Natural killer cell treated with Interleukin-12 subunit alpha and Interleukin-12 subunit beta and Interleukin-15 and Interleukin-18, amount 100 ng/mL, for 72 hours (primary cell): ENCODE measurements at places on chromosomes 13 and 19. TPM values are rescaled to one million over a fixed set of nuclear protein-coding genes. Genes with fewer than 3 reads are reported as not detected.

Gene ZNF700
- total RNA-seq: 21.6 TPM

Gene CYP4F8
- total RNA-seq: not detected

Gene CEACAM8
- total RNA-seq: not detected

Gene ZNF382
- total RNA-seq: 3.9 TPM

DNA sequence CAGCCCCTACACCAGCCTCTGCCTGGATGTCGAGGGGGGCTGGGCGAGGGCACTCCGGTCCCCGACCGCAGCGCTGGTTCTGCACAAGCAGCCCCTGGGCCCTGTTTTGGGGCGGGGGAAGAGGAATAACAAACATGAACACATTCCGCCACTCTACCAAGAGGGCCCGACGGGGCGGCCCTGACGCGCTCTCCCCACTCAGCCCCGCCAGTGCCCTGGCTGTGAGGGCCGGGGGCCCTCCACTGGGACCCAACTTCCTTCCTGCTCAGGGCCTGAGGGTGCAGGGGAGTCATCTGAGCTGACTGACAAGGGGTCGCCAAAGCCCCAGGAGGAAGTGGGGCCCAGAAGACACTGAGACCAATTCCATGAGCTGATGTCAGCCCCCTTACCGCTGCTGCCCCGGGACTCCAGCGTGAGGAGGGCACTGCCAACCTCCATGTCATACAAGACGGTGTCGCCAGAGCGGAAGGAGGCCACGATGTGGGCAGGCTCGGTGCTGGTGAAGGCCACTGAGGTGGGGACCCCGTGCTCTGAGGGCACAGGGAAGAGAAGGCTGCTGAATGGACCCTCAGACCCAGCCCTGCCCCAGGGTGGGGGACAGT is 5.6 kb upstream of the PRKD2 start:
- H3K36me3 ChIP-seq: no peaks in the 10 kb centered on the region
- DNase-seq: peak; percentile 55
- peaks cover 30% of the 10 kb centered on the region for H3K4me1 ChIP-seq
- H3K27ac ChIP-seq: no peak overlapping the region

GRCh38 chr13:48775285-48775684 is 121.6 kb downstream of the CYSLTR2 start:
- no peak overlapping the region for H3K4me3 ChIP-seq
- DNase-seq: no peak
- peaks cover 31% of the 10 kb centered on the region for H3K27me3 ChIP-seq
- no peak overlapping the region for H3K27ac ChIP-seq

DNA sequence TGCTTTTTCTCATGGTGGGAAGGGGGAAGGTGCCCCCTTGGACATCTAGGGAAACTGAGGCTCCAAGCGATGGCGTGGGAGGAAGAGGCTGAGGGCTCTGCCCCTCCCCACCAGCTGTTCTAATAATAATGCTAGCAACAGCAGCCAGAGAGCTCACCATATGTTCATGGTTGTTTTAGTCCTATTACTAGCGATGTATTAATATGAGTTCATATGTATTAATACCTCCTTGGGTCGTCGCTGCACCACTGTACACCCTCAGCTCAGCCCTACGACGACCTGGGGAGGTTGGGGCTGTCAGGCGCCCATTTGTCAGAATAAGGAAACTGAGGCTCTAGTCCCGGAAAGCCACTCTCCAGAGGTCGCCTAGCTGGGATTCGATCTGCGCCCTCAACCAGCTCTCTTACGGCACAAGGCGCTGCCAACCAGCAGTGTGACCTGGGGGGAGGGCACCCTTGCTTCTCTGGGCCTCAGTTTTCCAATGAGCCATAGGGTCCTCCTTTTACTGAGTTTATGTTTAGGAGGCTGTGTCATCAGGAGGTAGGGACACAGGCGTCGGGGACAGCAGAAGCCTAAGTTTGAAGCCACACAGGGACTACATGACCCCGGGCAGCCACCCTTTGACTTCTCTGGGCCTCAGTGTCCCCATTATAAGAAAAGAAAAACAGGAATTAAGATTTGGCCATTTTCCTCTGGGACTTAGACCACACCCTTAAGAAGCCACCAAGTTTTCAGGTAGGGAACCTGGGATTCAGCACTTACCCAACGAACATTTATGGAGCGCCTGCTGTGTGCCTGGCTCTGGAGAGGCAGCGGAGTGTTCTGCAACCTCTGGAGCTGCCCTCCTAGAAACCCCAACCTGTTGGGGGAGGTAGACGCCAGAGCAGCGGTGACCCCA is 664 bp downstream of the MAST3 start:
- no peak for DNase-seq
- peaks cover 22% of the 10 kb centered on the region for H3K4me1 ChIP-seq
- H3K36me3 ChIP-seq: no peaks in the 10 kb centered on the region
- H3K27ac ChIP-seq: peak overlapping the region; percentile 26

DNA sequence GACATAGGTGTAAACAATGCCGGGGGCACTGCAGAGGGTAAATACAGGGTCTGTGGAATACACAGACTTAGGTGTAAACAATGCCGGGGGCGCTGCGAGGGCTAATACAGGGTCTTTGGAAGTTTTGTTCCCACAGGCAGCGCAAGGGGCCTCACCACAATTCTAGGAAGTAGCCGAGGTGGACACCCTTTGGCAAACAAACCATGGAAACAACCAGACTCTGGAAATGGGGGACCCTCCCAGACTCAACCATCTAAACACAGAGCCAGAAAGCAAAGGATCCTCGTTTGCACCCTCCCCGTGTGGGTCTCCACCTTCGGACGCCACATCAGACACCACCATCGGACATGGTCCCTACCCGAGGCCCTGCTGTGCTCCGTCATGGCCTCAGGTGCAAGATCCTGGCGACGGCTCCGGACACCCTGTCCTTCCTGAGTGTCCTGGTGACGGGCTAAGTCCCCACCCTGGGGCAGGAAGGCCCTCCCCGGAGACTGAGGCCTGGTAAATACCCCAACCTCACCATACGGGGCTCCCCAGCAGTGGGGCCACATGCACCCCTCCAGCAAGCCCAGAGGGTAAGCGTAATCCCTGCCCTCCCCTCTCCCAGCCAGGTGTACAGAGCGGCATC is 16.7 kb upstream of the PLPP2 start:
- no peaks in the 10 kb centered on the region for H3K4me1 ChIP-seq
- no peaks in the 10 kb centered on the region for H3K36me3 ChIP-seq
- H3K4me3 ChIP-seq: no peak overlapping the region
- H3K27ac ChIP-seq: no peak overlapping the region

- no peak overlapping the region for H3K4me3 ChIP-seq
- peaks cover 3% of the 10 kb centered on the region for H3K27me3 ChIP-seq
- H3K36me3 ChIP-seq: no peaks in the 10 kb centered on the region
- H3K27ac ChIP-seq: no peak overlapping the region
These were observed 518.5 kb downstream of the FGF9 start for GRCh38 chr13:22189176-22190048.

DNA sequence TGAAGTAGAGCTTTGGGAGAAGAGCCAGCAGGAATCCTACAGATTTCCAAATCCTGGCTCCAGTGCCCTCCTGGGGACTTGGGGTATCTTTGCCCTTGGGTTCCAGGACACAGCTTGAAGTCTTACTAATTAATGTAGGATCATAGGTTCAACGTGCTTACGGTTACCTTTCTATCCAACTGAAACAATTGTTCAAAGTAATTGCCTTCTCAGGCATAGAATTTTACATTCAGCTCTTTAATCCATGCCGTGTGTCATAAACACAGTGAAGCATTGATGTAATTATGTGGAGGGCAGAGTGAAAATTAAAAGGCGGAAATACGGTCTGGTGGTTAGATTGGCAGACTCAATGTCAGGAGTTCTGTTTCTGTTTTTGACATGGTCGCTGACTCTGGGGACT is 170.4 kb downstream of the COG6 start:
- H3K4me1 ChIP-seq: peaks cover 7% of the 10 kb centered on the region
- H3K36me3 ChIP-seq: no peaks in the 10 kb centered on the region
- no peak overlapping the region for H3K27ac ChIP-seq
- no peak for DNase-seq
- no peaks in the 10 kb centered on the region for H3K27me3 ChIP-seq

DNA sequence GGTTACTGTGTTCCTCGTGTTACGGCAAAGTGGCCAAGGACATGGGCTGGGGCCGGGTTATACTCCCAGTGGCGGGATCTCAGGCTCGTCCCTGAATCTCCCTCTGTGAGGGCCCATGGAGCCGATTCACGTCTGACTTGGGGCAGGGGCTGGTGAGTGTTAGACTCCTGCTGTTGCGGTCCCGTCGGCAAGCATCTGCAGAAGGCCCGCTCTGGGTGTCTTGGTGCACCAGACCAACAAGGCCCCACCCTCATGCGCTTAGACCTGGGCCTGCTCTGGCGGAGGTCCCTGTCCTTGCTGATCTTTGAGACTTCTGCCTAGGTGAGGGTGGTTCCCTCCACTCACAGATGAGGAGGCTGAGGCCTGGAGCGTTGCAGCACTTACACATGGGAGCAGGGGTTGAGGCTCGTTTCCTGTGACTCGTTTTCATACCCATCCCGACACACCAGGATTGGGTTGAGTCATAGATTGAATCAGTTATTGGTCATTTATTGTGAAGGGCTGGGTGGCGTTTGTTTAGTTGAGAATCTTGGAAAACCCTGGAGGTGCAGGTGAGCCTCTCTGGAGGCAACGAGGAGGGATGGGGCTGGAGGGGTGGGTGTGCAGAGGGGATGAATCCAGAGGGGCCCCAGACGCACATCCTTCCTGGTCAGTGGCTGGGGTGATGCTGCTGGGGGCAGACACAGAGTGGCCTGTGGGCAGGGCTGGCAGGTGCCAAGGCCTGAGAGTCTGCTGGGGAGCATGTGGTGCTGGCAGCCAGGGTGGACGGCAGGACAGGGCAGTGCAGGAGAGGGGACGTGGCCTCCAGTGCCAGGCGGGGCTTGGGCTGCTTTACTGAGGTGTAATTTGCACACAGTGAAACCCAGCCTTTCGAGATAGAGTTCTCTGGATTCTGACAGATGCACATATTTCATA is 4.6 kb downstream of the EPN1 start:
- peaks cover 19% of the 10 kb centered on the region for H3K36me3 ChIP-seq
- no peak for DNase-seq
- peaks cover 44% of the 10 kb centered on the region for H3K4me1 ChIP-seq
- H3K27ac ChIP-seq: peak overlapping the region; percentile 52

GRCh38 chr19:48862827-48863226 is 5.6 kb downstream of the PLEKHA4 start:
- no peak overlapping the region for H3K27ac ChIP-seq
- H3K36me3 ChIP-seq: no peaks in the 10 kb centered on the region
- peaks cover under 1% of the 10 kb centered on the region for H3K27me3 ChIP-seq
- DNase-seq: no peak

- H3K36me3 ChIP-seq: no peaks in the 10 kb centered on the region
- no peak for DNase-seq
- H3K4me1 ChIP-seq: no peaks in the 10 kb centered on the region
- H3K27me3 ChIP-seq: no peaks in the 10 kb centered on the region
These were observed 948.3 kb downstream of the SLITRK1 start for GRCh38 chr13:82934000-82934399.

DNA sequence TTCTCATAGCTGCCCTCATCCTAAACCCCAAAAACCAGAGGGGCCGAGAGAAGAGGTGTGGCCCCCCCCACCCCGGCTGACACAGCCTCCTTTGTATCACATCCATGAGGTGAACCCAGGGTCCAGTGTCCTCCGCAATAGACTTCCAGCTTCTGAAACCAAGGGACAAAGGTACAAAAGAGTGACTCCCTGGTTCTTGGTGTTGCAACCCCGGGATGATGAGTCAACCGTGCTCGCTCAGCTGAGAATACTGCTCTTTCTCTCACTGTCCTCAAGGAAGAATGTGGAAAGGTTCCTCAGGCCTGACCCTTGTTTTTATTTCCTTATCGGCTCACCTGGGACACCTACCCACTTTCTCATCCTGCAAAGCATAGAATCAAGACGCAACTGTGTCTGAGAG is 5.5 kb downstream of the SLC15A1 start:
- no peak for DNase-seq
- H3K27me3 ChIP-seq: peaks cover 9% of the 10 kb centered on the region
- no peak overlapping the region for H3K4me3 ChIP-seq
- H3K36me3 ChIP-seq: no peaks in the 10 kb centered on the region
- H3K4me1 ChIP-seq: no peaks in the 10 kb centered on the region
- no peak overlapping the region for H3K27ac ChIP-seq
